ENCODE measurements at places on chromosomes 7 and 10.

DNA sequence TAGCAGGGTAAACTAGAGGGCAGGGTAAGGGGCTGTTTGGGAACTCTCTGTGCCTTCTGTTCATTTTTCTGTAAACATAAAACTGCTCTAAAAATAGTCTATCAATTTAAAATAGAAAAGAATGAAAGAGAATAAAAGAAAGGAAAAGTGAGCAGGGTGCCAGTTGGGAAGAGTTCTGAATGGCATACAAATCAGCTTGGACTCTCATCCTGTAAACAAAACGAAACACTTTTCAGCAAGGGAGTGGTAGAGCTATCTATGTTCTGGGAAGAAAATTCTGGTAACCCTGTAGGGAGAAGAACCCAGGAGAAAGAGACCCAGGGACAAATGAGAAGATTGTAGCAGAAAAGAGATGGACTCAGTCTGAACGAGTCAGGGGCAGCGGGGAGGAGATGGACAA is 24.6 kb downstream of the SCRN1 start:
- no peak for DNase-seq

DNA sequence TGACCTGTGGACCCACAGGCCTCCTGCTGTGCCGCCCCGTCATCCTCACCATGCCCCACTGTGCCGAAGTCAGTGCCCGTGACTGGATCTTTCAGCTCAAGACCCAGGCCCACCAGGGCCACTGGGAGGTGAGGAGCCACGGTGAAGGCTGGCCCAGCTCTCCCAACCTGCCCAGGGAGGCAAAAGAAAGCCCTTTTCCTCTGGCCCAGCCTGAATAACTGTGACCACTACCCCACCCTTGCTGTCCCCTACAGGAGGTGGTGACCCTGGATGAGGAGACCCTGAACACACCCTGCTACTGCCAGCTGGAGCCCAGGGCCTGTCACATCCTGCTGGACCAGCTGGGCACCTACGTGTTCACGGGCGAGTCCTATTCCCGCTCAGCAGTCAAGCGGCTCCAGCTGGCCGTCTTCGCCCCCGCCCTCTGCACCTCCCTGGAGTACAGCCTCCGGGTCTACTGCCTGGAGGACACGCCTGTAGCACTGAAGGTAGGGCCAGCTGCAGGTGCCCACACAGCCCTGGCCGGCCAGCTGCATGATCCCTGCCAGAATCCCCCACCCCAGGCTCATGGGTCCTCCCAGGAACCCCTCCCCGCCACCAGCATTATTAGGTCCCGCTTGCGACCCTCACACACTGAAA is 25.5 kb upstream of the SLC29A3 start:
- no peak for DNase-seq

DNA sequence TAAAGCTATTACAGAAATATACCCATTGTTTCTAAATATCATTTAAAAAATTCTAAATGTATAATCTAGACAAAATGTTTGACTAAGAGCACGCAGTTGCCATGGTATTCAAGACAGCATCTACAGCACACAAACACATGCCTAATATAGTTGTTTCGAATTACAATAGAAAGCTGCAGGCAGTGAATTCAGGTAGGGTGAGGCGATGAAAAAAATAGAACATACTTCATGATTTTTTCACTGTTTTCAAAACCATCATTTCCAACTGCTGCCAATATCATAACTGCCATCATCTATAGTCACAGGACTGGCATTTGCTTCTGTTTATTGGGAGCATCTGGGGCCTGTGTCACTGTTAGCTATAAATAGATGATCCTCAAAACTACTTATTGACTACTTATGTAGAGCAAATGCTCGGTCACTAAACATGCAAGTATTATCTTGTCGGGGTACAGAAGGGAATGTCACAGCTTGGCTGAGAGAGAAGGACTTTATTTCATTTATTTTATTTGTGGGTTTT is 34.4 kb upstream of the OTUD1 start:
- no peak for DNase-seq

DNA sequence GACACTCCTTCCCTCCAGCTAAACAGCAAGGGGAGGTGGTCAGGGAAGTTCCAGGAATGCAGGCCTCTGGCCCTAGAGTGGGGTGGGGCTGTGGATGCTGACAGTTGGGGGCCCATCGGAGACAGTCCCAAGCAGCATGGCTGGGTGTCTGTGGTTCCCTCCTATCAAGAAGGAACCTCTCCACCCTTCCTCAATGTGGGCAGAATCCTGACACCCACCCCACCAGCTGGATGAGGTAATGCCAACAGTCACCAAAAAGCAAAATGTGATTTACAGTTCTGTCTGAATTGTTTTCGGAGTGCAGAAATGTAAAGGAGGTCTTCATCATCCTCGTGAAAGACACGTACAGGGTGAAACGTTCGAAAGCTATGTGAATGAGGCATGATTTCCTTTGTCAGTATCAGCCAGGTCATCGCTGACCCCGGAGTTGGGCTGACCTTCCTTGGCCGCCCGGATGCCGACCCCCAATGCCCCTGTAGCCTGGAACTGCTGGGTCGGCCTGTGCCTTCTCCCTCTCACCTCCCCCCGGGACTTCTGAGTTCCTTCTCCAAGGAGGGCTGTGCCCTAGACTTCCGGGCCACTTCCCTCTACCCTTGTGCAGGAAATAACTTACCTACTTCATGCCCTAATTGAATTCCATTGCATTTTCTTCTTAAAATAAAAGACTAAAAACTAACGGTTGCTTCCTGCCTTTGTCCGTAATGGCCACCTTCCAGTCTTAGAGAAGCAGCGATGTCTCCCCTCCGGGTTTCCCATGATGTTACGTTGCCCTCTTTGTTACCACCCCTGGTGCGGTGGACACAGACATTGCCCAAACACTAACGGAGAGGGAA is 24.5 kb downstream of the FOXK1 start:
- no peak for DNase-seq

DNA sequence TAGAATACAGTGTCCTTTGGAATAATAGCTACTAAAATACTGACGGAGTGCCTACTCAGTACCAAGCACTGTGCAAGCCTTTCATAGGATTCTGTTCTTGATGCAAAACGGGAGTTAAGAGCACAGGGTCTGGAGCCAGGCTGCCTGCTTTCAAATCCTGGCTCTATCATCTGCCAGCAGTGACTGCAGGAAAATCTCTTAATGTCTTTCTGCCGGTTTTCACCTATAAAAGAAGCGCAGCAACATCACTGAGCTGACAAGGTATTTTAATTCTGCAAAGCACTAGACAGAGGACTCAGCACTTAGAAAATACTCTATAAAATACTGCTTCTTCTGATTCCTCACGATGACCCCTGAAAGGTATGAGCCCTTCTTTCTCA is 659 bp downstream of the FIGNL1 start:
- no peak for DNase-seq

- no peak for DNase-seq
These were observed 82.9 kb upstream of the STRIP2 start for GRCh38 chr7:129351320-129351719.

DNA sequence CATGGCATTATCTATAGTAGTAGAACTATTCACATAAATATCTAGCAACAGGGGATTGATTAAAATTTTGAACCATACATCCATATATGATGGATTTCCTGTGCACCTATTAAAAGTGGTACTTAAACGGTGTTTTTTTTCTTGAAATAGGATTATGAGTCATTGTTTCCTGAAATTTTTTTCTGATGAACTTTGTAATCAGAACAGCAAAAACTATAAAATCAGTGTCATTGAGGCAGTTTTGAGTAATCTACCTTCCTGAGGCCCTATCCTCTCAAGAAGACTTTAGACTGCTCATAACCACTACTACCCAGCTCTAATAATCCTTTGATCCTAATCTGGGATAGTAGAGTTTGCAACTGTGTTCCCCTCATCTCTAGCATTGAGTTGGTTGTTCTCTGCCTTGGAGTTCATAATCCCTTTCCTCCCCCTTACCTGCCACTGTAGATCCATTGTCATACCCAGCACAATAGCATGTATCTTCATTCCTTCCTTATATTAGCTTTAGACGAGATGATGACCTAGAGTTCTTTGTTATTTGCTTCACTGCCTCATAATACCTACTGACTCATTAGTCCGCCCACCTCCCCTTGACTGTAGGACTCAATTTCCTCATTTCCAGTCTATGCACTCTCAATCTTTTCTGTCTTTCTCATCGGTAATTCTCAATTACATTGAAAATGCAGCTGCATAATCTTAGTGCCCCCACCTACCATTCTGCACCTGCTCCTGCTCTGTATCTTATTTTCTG is 133.4 kb downstream of the LRRC4 start:
- no peak for DNase-seq

DNA sequence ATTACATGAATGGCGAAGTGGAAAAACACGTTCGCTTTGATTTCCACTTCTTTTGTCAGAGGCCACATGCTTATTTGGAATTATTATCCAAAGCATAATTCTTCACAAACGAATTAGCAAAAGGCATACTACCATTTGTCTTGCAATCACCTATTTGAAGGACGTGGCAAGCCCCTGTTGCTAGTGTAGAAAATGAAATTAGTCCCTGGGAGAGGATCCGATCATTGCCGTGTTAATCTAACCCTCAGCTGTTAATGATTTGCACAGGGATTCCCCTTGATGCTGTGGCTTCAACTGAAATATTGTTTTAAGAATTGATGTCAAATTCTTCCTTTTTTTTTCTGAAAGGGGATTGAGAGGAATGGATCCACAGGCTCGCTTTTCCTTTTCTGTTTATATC is 4.6 kb downstream of the AGMO start:
- no peak for DNase-seq

DNA sequence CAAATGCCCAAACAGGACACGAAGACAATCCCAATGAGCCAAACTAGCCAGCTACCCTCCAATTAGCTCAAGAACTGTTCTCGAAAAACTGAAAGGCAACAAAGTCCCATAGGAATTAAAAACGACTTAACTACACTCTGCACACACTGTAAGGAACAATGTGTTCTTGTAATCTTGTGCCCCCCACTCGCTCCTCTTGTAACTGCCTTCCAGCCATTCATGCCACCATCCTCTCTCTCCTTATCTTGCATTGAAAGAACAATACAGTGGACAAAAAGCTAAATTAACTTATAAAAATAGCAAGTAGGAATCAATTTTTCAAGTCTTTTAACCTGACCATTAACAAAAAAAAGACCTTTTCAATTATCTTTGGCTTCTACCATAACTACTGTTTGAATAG is 2.9 kb downstream of the CYTH3 start:
- DNase-seq, result no peak

- DNase-seq, result no peak
These were observed 177.6 kb downstream of the PRKAG2 start for GRCh38 chr7:151699147-151699927.

- DNase-seq, result no peak
These were observed 5.5 kb upstream of the SPAG6 start for GRCh38 chr10:22339761-22340328.

- DNase-seq, result no peak
These were observed 1.6 kb upstream of the MARVELD1 start for GRCh38 chr10:97711640-97712572.

DNA sequence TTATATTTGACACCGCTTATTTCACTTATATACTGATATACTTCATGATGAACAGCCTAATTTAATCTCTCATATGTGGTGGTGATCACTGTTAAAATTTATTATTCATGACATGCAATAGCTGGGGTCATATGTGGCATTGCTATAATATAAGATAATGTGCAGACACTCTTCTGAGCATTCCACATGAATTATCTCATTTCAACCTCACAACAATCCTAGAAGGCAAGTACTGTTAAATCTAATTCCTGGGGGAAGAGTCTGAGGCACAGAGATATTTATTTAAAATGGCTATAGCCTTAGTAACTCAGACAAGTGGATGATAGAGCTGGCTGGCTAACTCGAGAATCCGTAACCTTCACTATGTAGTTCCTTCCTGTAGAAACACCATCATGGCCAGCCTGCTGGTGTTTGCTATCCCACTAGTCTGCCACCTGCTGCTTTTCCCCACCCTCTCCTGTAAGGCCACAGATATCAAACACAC is 46.6 kb upstream of the A1CF start:
- DNase-seq, result no peak

DNA sequence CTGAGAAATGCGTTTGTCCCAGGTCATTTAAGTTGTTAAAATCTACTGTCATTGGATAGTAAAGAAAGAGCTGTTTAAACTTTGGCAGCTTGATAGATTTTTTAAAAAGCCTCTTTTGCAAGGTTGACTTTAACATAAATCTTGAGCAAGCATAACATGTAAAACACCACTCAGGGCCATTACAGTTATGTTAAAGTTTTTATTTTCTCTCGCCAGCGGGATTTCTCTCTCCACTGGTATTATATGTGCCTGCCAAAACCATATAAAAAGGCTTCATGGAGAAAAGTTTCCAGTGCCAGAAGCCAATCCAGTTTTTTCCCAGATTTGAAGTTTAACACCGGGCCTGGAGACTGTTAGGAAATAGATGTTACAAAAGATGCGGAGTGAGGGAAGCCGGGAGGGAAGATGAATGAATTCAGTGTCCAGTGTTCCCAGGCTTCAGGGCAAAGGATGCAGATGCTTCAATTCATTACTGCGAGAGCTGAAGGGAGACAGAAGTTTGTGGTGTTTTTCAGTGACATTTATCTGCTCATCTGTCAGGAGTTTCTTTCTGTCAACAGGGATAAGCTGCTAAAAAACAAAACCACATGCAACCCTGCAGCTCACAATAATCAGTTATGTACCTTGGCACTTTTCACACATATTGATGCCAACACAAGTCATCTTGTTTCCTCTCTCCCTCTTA is 155.5 kb downstream of the SPAG6 start:
- no peak for DNase-seq

- DNase-seq, result no peak
These were observed 28.6 kb upstream of the COL13A1 start for GRCh38 chr10:69772933-69773704.

DNA sequence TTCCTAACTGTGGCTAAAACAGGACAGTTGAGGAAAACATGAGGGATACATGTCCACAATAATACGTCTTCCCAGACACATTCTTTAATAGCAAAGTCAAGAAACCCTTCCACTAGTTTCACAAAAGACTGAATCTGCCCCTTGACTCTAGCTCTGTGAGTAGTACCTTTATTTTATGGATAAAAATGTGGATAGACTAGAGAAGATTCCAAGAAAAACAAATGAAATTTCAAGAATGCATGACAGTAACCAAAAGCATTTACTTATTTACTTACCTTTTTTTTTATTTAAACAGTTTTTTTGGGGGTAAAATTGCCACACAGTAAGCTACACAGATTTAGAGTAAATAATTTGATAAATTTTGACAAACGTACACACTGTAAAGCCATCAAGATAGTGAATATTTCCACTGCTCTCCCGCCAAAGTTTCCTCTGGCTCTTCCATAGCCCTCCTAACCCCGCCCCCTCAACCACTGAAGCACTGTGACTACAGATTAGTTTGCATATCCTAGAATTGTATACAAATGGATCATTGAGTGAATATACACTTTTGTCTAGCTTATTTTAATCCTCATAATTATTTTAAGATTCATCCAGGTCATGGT is 420.4 kb upstream of the ZMIZ1 start:
- no peak for DNase-seq

DNA sequence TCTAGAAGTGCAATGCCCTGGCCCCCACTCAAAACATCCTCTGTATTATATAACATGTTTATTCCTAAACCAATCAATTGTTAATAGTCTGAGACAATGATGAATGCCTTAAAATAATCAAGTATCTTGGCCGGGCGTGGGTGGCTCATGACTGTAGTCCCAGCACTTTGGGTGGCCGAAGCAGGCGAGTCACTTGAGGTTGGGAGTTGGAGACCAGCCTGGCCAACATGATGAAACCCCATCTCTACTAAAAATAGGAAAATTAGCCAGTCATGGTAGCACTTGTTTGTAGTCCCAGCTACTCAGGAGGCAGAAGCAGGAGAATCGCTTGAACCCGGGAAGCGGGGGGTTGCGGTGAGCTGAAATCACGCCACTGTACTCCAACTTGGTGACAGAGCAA is 29.4 kb upstream of the CACNA2D1 start:
- no peak for DNase-seq

- DNase-seq, result no peak
These were observed 10.3 kb downstream of the PODXL start for GRCh38 chr7:131546126-131546525.
